Stimulated activated CD4-positive, alpha-beta T cell treated with anti-CD3 and anti-CD28 coated beads, Interleukin-15, amount 100 ng/mL, for 1 hour (primary cell): ENCODE measurements at places on chromosomes 12 and 14.

DNA sequence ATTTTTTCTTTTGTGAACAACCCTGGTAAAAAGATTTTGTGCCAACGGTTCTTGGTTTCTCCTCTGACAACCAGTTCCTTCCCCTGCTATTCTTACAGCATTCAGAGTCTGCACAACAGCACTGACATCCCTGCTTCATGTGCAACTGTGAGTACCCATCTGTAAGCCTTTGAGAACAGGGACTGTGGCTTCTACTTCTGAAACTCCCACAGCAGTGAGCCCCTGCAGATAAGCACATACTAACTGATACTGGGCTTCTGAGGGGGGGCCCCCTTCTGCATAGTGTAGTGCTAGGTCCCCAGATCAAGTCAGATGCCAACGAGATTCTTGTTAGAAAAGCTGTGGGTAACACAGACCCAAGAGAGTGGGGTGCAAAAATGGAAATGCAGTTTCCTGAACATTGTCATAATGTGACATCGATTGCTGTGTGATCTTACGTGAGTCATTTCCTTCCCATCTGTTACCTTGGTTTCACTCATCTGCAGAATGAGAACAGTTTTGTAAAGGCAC is 11.1 kb upstream of the NINJ2 start:
- peak; percentile 10 for DNase-seq

DNA sequence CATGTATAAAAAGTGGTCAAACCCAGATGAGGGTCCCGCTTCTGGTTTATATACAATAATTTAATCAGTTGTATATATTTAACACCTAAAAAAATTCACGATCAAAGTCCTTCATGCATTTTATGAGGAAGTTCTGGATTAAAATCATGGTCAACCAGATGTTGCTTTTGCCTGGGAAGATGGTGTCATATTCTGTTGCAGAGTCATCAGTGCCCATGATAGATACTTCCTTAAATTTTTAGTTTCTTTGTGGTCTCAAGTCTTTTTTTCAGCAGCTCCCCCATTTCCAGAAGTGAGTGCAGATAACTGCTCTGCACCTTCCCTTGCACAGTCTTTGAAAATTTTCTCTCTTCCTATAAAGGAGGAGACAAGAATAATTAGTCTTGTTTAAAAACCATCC is 16.1 kb downstream of the ERP29 start:
- DNase-seq = no peak

- no peak for DNase-seq
These were observed 193.6 kb downstream of the KSR2 start for GRCh38 chr12:117774941-117775775.

DNA sequence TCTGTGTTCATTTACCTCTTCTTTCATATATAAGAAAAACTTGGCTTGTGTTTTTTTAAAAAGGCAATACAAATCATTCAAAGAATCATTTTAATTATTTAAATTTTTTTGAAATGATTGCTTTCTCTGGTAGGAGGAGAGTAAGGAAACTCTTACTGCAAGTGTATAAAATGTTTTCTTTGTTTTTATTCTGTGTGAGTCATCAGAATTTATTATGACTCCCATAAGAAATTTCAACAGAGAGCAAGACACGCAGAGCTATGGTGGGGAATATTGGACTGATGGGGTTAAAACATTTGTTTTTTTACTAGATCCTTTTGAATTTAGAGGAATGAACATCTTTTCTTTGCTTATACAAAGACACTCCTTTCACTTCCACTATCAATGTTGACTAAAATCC is 119.1 kb upstream of the ATXN7L3B start:
- DNase-seq = no peak

DNA sequence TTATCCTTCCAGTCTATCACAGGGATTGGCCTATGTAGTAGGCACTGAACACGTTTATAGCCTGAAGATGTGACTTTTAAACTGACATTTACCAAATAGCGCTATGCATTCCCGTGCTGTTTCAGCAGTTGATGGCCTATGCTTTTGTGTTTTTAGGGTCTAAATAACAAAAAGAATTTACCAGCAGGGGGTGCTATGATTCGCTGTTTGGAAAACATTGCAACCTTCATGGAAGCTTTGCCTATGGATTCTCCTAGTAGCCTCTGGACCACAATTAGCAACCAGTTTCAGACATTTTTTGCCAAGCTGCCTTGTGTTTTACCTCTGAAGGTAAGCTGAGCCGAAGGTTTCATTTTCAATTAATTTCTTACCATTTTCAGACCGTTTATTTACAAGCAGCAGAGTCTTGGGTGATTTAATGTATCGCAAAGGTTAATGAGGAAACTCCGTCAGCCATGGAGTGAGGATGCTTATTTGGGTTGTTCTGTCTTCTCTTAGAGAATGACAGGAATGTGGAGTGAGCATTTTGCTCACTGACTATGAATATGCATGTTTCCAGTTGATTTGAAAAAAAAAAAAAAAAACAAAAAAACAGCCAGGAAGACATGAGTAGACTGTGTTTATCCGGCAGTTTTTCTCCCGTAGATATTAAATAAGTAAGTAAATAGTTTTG is 133.1 kb downstream of the PRIMA1 start:
- DNase-seq = no peak

GRCh38 chr12:15329891-15330290 is 7.6 kb downstream of the PTPRO start:
- DNase-seq = no peak

DNA sequence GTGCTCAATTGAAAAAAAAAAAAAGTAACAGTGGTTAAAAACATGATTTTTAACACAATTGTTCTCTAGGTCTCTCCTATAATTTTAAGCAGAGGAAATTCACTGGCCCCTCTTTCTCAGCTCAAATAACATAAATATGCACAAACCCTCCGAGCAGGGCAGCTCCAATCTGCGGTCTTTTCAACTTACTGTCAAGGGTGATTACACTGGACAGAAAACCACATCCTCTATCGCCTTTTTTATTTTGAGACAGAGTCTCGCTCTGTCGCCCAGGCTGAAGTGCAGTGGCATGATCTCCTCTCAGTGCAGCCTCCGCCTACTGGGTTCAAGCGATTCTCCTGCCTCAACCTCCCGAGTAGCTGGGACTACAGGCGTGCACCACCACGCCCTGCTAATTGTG is 16.5 kb upstream of the GABARAPL1 start:
- DNase-seq = no peak

GRCh38 chr12:116138781-116139180 is 138.7 kb downstream of the MED13L start:
- DNase-seq = no peak

DNA sequence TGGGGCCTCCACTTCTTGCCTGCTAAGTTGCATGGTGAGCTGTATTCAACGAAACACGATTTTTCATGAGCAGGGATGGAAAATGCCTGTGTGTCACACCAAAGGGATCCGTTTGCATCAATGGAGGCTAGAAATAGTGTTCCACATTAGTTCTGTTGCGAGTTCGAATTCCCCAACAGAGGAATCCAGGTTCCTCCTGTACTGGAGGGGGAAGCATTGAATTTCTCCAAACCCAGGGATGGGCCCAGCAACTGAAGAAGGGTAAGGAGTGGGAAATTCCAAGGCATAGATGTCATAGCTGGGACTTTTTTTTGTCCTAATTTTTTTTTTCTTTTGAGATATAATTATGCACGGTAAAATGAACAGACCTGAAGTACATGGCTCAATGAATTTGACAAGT is 336.2 kb downstream of the DPF3 start:
- no peak for DNase-seq

- peak; percentile 49 for DNase-seq
These were observed 6.0 kb upstream of the KRT83 start for GRCh38 chr12:52327052-52327829.
